AML-193 (cell line): ENCODE measurements at places on chromosomes 12 and 14.

DNA sequence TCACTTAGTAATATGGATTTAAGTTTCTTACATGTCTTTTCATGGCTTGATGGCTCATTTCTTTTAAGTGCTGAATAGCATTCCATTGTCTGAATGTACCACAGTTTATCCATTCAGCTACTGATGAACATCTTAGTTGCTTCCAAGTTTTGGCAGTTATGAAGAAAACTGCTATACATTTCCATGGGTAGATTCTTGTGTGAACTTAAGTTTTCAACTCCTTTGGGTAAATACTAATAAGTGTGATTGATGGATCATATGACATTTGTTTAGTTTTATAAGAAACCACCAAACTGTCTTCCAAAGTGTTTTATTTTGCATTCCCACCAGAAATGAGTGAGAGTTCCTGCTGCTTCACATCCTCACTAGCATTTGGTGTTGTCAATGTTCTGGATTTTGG, 119.2 kb downstream of the NAV3 start:
- no peak for DNase-seq

GRCh38 chr12:64895526-64895925, 71.1 kb downstream of the TBC1D30 start:
- DNase-seq, result no peak

DNA sequence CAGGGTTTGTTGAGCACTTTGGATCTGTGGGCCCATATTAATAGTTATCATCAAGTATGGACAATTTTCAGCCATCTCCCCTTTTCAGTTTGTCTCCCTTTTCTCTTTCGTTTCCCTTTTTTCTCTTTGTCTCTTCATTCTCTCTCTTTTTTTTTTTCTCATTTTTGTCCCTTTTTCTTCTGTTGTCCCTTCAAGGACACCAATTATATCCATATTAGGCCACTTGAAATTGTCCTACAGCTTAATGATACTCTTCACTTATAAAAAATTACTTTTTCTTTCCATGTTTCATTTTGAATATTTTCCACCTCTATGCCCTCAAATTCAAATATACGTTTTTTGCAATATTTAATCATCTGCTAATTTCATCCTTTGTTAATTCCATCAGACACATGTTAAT, 53.3 kb downstream of the MAP4K5 start:
- DNase-seq, result no peak

DNA sequence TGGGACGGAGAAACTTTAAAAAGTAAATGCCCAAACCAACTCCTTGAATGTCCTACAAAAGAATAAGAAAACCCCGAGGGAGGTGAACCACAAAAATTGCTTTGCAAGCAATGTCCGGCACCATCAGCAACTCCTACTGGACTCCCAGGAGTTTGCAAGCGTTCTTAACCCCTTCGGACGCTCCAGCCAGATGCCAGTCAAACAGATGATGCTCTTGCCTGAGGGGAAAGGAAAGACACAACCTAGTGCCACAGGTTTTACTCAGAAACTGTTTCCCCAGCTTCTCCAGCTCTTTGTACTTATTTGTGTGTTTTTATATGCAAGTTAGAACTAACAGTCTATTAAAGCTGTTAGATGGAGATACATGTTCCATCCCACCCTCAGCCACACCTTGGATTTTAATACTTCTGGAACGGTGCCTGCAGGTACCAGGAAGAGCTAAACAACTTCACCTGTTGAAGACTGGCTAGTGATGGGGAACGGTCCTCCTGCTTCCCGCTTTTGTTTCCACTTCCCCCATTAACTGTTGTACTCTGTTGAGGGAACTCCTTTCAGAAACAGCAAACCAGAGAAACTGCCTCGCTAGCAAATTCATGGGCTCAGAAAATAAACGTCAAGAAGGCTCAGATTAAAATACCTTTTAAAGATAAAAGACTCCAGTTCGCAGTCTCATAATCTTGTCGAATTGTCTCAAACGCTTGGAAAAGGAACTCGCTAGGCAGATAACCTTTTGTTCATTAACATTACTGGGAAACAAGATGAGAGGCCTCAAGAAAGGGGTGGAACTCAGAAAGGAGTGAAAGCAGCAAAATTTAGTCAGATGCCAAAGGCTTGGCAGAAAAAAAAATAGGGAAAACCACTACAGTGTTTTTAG, 1.1 kb upstream of the FERMT2 start:
- DNase-seq, result no peak

DNA sequence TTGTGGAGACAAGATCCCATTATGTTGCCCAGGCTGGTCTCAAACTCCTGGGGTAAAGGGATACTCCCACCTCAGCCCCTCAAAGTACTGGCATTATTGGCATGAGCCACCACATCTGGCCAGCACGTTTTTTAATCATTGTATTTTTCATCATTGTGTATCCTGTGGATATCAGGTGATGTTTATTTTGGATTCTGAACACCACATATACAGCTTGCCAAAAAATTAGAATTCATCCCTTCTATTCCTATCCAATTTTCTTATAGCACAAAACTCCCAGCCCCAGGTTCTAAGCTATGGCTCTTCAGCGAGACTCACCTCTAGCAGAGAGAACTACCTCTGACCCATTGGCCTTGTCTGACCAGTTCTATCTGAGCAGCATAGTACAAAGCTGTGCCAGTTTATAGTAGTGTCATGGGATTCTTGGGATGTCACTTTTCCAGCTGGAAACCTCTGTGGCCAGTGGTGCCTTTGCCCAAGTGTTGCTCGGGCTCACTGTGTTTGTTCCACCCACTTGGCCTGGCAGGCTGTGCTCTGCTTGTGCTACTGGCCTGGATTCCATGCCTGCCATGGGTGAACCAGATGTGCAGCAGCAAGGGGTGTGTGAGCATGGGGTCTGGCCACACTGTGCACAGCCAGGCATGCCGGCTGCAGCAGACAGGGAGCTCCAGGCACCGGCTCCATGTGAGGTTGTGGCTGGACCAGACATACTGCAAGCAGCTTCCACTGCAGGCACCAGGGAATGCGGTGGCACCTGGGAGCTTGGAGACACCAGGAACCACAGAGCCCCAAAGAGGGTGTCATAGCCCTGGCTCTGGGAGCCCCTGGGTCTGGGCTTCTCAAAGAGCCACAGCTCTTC, 37.2 kb downstream of the TIMELESS start:
- DNase-seq, result no peak

DNA sequence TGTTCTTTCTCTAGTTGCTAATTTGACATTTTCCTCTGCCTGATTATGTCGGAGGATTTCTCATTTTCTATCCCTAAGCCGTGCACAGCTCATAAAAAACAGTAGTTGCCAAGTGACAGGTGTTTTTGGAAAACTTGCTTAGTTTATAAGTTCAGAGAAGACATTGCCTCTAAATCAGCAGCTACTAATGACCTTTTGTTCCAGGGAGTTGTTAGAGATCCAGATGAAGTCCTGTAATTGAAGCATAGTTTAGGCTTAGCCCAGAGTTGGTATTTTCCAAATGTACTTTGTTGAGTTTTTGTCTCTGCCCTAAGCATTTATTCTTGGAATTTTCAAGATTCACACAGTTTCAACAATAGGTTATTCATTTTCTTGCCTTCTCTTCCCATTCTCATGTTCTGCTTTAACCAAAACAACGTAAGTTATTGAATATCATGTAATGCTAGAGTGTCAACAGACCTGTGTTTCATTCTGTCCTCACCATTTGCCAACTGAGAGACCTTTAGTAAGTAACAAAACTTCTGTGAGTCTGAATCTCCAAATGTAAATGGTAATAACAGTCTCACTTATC, 110.0 kb upstream of the SLCO1C1 start:
- no peak for DNase-seq
